CD4-positive, alpha-beta T cell treated with Interleukin-17A for 1 hour (primary cell): ENCODE measurements at places on chromosomes 5 and 9.

GRCh38 chr5:39342460-39342859 lies 21.8 kb downstream of the C9 start:
- no peak for DNase-seq

DNA sequence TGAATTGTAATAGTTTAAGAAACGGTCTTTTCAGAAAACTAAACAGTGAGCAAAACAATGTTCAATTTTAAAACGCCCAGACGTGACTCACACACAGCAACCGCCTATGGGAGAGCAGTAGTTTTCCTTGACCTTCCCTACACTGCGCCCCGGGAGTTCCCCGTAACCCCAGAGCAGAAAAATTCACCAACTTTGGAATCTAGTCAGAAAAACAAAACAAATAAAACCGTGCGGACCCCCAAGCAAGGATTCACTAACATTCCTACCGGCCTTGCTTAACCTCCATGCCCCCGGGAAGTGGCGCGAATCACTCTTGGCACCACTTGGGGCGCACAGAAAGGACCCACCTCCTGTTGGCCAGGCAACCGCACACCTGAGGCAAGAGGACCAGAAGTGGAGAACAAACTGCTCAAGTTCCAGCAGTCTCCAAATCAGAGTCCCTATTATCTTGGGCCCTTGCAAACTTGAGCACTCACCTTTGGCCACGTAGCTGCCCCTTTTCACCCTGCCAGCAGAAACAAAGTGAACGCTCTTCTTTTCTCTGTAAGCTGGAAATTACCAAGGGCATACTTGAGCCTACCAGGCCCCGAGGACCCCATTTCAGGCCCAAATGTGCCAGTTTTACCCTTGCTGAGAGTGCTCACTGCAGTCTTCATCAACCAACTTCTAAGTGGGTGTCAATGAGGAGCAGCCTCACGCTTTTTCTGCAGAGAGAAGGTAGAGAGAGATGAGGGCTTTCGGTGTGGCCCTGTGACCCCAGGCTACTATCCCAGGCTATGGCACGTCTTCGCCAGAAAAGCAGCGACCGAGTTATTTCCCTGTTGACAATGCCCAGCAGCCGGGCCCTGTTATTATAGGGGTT lies 189.7 kb downstream of the MEF2C start:
- no peak for DNase-seq

DNA sequence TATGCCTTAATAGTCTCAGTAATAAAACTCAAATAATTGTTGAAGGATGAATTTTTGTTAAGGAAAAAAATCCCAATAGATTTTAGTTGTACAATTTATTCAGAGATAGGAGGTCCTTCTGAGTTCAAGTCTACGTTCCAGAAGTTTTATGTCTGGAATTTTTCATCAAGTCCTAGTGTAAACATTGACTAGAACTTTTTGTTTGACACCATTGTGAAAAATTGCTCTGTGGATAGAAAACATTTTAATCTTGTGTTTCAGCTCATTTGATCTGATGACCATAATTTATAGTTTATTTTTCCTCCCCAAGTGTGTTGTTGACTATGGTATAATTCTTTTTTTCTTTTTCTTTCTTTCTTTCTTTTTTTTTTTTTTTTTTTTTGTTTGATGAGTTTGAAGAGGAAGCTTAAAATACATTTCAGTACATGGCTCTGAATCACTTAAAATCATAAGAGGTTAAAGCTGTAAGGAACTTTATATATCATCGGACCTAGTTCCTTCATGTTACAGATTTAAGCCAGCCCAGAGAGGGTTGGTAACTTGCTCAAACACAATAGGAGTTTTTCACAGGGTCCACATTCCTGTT lies 20.7 kb downstream of the ITGA1 start:
- DNase-seq = no peak

GRCh38 chr9:70255486-70255885 lies 3.3 kb upstream of the SMC5 start:
- DNase-seq = no peak

DNA sequence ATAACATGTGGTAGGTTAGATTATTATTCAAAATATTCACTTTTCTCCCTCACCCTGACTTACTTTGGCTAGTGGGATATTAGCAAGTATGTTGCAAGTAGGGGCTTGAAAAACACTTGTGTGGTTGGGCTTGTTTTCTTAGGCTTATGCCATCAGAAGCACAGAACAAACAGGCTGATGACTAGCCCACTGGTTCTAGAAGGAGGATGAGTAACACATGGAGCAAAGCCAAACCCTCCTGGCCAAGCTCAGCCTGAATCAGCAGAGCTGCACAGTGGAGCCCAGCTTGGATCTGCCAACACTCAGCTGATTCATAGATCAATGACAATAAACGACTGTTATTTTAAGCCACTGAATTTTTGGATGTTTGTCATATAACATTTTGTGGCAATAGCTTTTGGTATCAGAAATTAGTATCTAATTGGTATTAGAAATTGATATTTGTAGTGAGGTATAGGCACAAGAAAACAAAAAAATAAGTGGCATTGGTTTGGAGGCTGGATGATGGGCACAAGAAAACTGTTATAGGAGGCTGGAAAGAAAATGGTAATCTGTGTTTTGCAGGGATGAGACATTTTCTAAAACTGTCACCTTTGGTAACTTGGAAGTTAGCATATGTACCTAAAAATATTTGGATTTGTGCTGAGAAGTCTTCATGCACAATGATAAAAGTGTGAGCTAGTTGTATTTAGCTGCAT lies 46.1 kb upstream of the ZBED3 start:
- DNase-seq = no peak

DNA sequence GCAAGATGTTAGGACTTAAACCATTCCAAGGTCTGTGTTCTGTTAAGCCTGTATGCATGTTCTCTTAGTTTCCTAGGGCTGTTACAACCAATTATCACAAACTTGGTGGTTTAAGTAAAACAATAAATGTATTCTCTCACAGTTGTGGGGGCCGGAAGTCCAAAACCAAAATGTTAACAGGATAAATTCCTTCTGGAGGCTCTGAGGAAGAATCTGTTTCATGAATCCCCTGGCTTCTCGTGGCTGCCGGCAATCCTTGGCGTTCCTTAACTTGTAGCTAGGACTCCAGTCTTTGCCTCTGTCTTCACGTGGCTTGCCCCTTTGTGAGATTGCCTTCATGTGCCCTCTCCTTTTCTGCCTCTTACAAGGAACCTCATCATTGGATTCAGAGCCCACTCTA lies 30.4 kb downstream of the FEM1C start:
- no peak for DNase-seq

GRCh38 chr5:10533226-10533625 lies 30.6 kb upstream of the ANKRD33B start:
- peak; percentile 12 for DNase-seq

GRCh38 chr5:96566833-96567587 lies 95.2 kb upstream of the CAST start:
- DNase-seq = no peak

DNA sequence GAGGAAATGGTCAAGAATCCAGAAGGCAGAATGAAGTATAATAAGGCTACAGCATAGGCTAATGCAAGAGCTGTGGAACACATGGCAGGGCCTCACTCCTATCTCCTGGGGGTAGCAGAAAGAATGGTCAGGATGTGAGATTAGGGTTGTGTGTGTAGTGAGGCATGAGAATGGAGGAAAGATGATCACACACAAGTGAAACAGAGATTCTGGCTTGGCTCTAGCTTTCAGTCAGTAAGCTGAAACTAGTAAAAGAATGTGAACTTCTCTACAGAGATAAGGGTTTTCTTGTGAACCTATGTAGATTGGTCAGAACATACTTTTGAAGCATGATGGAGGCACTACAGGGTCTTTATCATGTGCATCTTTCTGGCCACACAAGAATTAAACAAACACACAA lies 298.8 kb downstream of the ASTN2 start:
- no peak for DNase-seq

DNA sequence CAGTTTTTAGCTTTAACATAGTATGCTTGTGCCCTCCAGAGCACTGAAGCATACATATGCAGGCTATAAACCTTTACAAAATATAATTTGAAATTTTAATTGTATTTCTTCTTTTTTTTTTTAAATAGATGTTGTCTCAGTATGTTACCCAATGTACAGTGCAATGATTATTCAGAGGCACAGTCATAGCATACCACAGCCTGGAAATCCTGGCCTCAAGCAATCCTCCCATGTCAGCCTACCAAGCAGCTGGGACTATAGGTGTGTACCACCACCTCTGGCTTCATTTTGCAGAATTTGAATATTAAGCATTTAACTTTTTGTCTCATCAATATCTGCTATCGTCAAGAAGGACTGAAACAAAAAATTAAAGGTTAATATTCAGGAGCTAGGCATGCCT lies 16.9 kb upstream of the ZNF782 start:
- no peak for DNase-seq

GRCh38 chr9:76866689-76867088 lies 39.2 kb downstream of the PRUNE2 start:
- DNase-seq = no peak

- DNase-seq = no peak
Observed at GRCh38 chr5:147956842-147957223, 50.5 kb upstream of the C5orf46 start.

DNA sequence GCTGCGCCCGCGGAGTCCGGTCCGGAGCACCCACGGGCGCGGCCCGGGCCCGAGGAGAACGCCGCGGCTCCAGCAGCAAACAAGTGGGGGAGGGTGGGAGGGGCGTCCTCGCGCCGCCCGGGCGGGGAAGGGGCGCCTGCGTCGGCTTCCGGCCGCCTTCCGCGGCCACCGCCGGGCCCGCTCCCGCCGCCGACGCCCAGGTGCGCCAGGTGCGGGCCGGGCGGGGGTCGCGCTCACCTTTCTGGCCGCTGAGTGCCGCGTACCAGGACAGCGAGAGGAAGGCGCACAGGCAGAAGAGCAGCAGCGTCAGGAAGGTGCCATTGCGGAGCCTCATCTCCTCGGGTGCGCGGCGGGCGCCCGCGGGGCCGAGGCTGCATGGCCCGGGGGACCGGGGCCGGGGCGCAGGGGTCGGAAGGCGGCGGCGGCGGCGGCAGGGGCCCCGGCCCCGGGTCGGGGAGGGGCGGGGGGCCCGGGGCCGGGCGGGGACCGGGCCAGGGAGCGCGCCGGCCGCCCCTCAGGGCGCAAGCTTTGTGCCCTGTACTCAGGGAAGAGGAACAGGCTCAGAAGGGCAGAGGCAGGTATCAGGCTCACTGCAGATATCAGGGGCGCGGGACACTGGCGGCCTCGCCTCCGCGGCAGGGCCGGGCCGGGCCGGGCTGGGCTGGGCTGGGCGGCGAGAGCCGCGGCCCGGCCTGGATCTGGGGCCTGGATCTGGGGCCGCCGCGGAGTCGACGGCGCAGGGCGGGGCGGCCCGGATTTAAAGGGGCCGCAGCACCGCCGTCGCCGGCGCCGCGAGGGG lies at the start of gene MGAT4B:
MGAT4B (minus strand) TSS at position 617 of the 799 bp plus-strand sequence; CDS start at position 334, 283 bp downstream.
- DNase-seq = peak; percentile 68

DNA sequence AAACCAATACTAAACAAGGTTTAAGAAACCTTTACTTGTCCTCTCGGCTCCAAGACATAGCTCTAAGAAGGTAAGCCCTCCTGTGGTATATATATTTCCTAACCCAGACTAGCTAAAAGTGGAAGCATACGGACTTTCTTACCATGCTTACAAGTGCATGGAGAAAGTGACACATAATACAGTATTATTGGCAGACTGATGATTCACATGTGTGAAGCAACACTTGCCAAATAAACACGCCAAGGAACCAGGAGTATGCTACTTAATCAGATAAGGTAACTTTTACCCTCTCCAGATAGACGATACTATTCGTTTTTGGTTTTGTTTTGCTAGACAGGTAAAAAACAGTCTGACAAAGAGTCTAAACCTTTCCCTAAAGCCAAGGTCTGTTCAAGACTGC lies 264.1 kb downstream of the MLLT3 start:
- no peak for DNase-seq

DNA sequence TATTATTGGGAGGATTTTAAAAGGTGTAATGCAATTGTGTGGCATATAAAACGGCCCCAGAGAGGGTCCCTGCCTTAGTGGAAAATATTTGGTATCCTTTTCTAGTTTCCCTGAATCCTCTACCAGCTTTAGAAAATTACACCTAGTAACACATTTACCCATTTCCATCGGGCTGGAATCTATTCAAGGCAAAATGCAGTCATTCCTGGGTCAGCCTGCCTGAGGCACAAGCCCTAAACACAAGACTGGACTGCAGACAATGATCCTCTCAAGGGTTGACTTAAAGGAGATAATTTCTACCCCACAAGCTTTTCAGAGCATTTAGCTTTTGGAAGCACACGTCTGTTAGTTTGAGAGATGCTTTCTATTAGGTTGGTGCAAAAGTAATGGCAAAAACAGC lies 124.4 kb upstream of the ADAMTSL1 start:
- no peak for DNase-seq

- DNase-seq = no peak
Observed at GRCh38 chr5:124692324-124692723, 54.1 kb downstream of the ZNF608 start.

DNA sequence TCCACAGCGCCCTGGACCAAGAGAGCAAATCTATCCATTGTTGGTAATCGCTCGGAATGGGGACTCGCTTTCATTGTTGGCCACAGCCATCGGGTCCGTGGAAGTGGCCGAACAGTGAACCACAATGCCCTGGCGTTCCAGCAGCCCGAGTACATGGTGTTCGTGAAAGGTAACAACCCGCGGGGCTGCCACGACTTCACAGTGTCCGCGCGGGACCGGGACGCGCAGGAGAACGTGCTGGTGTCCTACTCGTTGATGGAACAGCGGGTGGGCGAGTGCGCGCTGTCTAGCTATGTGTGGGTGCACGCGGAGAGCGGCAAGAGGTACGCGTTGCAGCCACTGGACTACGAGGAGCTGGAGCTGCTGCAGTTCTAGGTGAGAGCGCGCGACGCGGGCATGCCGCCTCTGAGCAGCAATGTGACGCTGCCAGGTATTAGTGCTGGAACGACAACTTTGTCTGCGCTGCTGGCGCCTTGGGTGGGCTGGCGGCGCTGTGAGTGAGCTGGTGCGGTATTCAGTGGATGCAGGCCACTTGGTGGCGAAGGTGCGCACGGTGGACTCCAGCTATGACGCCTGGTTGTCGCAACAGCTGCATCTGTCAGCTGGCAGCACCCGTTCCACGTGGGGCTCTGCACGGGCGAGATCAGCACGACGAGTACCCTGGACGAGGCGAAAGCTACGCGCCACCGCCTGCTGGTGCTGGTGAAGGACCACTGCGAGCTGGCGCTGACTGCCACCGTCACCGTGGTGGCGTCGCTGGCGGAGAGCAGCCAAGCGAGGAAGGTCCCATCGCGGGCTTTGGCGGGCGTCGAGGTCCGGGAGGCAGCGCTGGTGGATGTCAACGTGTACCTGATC lies 6.1 kb upstream of the PCDHA11 start:
- DNase-seq = no peak

DNA sequence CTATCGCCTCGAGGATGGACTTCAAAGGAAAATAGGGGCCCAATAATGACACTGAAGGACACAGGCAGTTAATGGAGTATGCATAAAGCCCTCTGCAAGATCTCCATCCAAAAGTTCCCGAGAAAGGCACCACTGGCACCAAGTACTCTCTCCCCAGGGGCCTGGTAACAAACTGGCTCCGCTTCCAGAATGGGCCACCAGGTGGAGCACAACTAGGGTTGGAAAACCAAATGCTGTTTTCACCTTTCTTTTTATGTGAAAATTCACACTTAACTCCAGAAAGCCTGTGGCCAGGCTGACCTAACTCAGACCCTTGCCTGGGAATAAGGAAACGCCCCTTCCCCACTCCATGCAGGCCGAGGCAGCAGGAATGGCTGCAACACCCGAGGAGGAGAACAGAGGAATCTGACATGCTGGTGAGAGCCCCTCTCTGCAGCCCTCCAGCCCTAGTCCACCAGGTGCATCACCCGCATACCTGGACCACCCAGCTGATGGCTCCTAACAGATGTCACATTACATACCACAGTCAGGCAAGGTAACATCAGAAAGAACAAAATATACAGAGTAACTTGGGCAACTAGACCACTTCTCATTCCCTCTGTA lies 42.8 kb downstream of the CAMSAP1 start:
- DNase-seq = peak; percentile 68
